ENCODE measurements at places on chromosomes 1 and 21.
A peak's percentile ranks its signal among the peaks of the same experiment; 100 is the strongest.

- peak overlapping the region; percentile 82 for H3K4me3 ChIP-seq
- H3K27me3 ChIP-seq: no peaks in the 10 kb centered on the region
- peaks cover 24% of the 10 kb centered on the region for H3K4me1 ChIP-seq
- peak; percentile 17 for DNase-seq
- no peaks in the 10 kb centered on the region for H3K36me3 ChIP-seq
These were observed 697 bp downstream of the AGO3 start for GRCh38 chr1:35931446-35932157.

DNA sequence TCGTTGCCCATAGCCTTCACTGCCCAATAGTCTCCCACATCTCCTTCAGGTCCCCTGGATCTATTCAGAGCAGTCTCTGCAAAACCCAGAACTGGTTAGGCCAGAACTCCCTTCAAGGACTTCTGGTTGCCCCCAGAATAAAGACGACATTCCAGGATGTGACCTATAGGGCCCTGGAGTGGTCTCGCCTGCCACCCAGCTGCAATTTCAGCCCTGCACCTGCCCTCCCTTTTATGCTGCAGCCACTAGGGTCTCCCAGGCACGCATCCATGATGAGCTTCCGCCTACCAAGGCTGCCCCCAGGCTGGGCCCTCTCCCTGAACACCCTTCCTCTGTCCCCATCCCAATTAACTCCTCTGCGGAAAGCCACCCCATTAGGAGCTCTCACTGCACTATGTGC is 7.2 kb upstream of the TSPEAR start:
- no peak for DNase-seq
- no peak overlapping the region for H3K4me3 ChIP-seq
- no peaks in the 10 kb centered on the region for H3K36me3 ChIP-seq
- no peak overlapping the region for H3K27ac ChIP-seq
- no peaks in the 10 kb centered on the region for H3K4me1 ChIP-seq

DNA sequence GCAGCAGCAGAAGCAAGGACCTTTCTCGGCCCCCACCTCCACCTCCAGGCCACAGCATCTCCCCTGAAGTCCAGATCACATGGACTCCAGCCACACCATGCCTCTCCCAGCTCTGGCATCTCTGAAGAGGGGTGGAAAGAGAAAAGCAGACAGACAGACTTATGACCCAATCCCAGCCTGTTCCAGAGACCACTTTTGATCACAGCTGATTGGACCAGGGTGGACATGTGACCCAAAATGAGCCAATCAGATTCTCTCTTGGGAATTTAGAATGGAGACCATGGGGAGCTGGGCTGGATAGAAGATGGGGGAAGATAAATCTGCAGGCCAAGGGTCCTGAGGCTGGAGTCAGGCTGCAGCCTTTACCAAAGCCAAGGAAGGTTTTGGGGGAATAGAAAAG is 16.4 kb downstream of the HTR1D start:
- no peak overlapping the region for H3K27ac ChIP-seq
- no peak overlapping the region for H3K4me3 ChIP-seq
- no peaks in the 10 kb centered on the region for H3K27me3 ChIP-seq
- H3K36me3 ChIP-seq: no peaks in the 10 kb centered on the region
- no peaks in the 10 kb centered on the region for H3K4me1 ChIP-seq

DNA sequence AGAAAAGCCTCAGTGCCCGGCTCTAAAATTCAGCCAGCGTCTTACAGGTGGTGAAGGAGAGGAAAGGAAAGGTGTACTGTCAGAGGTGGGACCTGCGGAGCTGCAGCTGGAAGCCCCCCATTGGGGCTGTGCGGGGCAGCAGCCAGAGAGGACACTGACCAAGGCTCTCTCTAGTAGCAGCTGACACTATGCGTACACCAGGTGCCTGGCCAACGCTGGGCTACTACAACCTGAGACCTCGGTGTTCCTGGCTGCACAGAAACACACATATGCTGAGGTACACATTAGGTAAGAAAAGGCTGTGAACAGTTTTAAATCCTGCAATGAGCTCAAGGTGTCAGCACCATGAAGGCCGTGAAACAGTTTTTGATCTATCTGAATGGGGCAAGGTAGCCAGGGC is 55.5 kb upstream of the EDN2 start:
- H3K4me1 ChIP-seq: peaks cover 12% of the 10 kb centered on the region
- H3K36me3 ChIP-seq: no peaks in the 10 kb centered on the region
- no peaks in the 10 kb centered on the region for H3K27me3 ChIP-seq
- no peak overlapping the region for H3K4me3 ChIP-seq

GRCh38 chr21:38788275-38788905 is 17.3 kb upstream of the ETS2 start:
- H3K36me3 ChIP-seq: no peaks in the 10 kb centered on the region
- no peak for DNase-seq
- peak overlapping the region; percentile 81 for H3K27ac ChIP-seq
- no peaks in the 10 kb centered on the region for H3K27me3 ChIP-seq
- no peak overlapping the region for H3K4me3 ChIP-seq
- H3K4me1 ChIP-seq: peaks cover 26% of the 10 kb centered on the region

GRCh38 chr1:156963621-156964020 is 43.2 kb downstream of the LRRC71 start:
- no peak overlapping the region for H3K27ac ChIP-seq
- H3K27me3 ChIP-seq: no peaks in the 10 kb centered on the region
- no peaks in the 10 kb centered on the region for H3K4me1 ChIP-seq
- peaks cover 20% of the 10 kb centered on the region for H3K36me3 ChIP-seq
- DNase-seq: peak; percentile 30
- no peak overlapping the region for H3K4me3 ChIP-seq

- no peak overlapping the region for H3K27ac ChIP-seq
- H3K27me3 ChIP-seq: no peaks in the 10 kb centered on the region
- no peak overlapping the region for H3K4me3 ChIP-seq
- no peaks in the 10 kb centered on the region for H3K4me1 ChIP-seq
These were observed 39.1 kb downstream of the KANK4 start for GRCh38 chr1:62280150-62280549.

- no peak for DNase-seq
- H3K4me1 ChIP-seq: peaks cover 18% of the 10 kb centered on the region
- peak overlapping the region; percentile 68 for H3K27ac ChIP-seq
These were observed 32.4 kb upstream of the PIGC start for GRCh38 chr1:172476218-172476811.

DNA sequence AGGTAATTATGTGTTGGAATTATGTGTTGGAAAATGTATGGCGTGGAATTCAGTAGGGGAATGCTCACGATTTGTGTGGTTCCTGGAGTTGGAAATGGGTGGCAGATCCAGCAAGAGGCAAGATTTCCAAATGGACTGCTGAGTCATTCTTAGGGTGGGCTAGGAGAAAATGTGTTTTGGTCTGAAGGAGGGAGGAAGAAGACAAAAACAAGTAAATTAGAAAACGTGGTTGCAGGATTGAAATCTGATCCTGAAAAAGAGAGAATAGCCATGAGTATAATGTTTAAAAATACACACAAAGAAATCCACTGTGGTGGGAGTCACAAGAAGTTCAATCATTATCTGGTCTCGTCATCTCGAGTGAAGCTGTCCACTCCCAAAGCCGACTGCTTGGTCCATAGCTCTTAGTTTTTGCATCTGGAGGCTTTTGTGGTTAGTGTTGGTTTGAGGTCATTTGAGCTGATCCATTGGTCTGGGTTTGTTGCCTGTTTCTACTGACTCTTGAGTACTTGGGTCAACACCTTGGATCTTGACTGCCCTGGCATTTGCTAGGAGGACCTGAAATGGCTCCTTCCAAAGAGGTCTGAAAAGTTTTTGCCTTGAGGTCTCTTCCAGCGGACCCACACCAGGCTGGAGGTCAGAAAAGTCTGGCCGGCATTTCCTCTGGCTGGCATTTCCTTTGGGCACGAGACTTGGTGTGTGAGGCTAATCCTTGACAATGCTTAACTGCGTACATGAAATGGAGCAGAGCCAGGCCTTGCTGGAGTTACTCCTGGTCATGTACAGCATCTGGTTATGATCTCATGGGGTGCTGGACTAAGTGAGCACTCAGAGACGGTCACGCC is 9.2 kb downstream of the MX2 start:
- H3K27me3 ChIP-seq: no peaks in the 10 kb centered on the region
- H3K4me3 ChIP-seq: no peak overlapping the region
- H3K36me3 ChIP-seq: no peaks in the 10 kb centered on the region
- DNase-seq: no peak
- no peak overlapping the region for H3K27ac ChIP-seq
- no peaks in the 10 kb centered on the region for H3K4me1 ChIP-seq

- no peaks in the 10 kb centered on the region for H3K36me3 ChIP-seq
- no peak overlapping the region for H3K27ac ChIP-seq
- H3K4me3 ChIP-seq: no peak overlapping the region
- no peak for DNase-seq
- H3K27me3 ChIP-seq: no peaks in the 10 kb centered on the region
These were observed 172.4 kb downstream of the CACNA1E start for GRCh38 chr1:181655756-181656155.

DNA sequence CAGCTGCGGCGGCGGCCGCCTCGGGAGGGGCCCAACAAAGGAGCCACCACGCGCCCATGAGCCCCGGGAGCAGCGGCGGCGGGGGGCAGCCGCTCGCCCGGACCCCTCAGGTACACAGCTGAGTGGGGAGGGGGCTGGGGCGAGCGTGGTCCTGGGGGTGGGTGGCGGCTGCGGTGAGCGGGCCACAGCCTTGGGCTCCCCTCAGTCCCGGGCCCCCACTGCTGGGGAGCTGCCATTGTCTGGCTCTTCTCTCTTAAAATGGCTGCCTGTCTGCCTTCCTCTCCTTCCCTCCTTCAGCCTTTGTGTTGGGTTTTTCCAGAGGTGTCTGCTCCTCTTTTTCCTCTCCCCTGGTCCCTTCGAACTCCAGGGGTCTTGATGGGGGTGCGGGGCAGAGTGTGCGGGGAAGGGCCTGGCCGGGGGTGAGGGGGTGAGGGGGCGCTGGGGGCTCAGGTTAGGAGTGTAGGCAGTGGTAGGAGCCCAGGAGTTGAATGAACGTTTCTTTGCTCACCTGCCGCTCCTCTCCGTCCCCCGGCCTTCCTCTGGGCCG is 1.7 kb downstream of the ARID1A start:
- DNase-seq: no peak
- H3K4me3 ChIP-seq: peak overlapping the region; percentile 99
- no peaks in the 10 kb centered on the region for H3K27me3 ChIP-seq

Data from pancreas (tissue), 10 donors.